ENCODE measurements at places on chromosomes 16 and 17. TPM values are rescaled to one million over a fixed set of nuclear protein-coding genes. Genes with fewer than 3 reads are reported as not detected.
A peak's percentile ranks its signal among the peaks of the same experiment; 100 is the strongest.

DNA sequence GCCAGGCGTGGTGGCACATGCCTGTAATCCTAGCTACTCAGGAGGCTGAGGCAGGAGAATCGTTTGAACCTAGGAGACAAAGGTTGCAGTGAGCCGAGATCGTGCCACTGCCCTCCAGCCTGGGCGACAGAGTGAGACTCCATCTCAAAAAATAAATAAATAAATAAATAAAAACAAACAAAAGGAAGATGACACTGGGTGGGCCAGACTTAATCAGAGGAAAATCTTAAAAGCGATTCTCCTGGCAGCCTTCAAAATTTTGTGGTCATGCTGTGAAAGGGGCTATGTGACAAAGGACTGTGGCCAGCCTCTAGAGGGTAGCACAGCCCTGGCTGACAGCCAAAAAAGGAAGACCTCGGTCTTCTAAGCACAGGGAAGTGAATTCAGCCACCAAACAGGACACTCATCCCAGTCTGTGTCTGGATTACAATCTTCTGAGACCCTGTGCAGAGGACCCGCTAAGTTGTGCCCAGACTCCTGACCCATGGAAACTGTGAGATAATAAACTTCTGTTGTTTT is 391.1 kb downstream of the CNTNAP4 start:
- no peak for DNase-seq

DNA sequence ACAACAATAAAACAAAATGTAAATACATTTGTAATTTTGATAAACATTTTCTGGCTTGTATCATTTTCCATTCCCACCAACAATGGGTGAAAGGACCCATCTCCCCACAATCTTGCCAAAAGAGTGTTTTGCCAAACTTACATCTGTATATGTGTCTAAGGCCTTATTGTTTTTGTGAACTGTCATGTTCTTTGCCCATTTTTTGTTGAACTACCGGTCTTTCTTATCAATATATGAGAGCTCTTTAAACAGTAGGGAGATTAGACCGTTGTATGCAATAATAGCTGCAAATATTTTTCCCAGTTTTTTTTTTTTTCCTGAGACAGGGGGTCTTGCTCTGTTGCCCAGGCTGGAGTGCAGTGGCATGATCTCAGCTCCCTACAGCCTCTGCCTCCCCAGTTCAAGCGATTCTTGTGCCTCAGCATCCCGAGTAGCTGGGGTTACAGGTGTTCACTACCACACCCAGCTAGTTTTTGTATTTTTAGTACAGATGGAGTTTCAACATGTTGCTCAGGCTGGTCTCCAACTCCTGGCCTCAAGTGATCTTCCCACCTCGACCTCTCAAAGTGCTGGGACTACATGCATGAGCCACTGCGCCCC is 9.6 kb upstream of the STX4 start:
- DNase-seq, result no peak

DNA sequence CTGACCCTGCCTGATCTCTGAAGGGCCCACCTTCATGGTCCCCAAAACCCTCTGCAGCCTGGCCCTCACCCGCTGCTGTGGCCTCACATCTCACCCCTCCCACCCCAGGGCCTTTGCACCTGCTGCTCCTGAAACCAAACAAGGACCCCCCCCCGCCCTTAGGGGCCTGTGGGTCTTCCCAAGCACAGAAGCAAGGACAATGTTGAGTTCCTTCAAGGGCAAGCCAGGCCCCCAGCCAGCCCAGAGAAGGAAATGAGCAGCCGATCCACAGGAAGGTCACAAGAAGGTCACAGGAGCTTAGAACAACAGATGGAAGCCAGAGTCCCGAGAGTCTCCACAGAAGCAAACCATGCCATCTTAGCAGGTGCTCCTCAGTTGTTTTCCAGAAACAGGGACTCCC is 493 bp upstream of the PDE6G start:
- DNase-seq, result no peak

DNA sequence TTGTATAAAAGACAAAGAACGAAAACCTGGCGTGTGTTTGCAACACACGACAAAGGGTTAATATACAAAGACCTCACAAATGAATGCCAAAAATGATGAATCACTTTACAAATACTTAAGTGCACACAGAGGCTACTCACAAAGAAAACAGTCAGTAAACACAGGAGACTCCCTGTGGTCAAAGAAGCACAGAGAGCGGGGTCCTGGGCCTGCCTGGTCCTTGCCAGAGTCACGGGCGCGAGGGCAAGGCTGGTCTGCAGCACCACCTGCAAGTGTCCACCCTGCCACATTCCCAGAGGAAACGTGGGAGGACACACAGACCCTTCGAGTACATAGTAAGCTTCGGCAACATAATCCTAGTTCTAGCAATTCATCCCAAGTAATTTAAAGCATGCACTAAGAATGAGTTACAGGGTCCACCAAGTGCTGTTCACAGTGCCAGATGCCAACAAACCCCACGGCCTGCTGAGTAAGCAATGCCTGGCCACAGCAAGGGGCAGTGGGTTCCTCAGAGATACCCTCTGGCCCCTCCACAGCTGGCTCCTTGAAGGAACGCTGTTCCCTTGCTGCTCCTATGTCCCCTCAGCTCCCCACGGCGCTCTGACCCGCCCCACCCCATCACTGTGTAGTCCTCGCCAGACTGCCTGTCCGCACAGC is 24.6 kb upstream of the FAAP100 start:
- DNase-seq, result no peak

DNA sequence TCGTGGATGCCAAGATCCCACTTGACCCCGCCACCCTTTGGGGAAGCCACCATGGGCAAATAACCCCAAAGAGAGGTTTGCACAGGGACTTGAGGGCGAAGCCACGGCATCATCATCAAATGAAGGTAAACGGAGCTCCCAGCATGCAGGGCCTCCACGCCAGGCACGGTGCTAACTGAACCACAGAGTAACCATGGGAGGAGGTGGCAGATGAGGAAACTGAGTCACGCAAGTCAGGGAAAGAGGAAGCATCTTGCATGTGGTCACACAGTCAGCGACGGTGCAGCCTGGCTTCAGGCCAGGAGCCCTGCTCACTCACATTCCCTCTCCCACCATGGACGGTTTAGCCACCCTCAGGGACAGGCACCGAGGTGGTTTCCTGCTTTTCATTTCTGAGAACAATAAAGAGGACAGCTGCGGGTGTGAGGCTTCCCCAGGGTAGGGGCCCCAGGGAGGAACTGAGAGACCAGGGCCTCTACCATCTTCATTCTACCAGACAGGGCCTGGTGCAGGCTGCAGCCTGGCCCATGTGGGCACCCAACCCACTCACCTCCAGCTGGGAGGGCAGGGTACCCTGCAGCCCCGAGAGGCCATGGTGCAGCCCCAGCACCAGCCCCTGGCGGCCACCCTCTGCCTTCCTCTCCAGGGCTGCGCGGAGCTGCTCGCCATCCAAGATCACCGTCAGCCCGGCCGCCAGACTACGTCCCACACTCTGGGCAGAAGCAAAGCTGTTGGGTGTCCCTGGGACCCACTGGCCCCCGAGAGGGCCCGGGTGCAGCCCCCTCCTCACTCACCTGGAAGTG is 78.3 kb downstream of the RMI2 start:
- no peak for DNase-seq

- no peak for DNase-seq
These were observed 11.3 kb upstream of the SLC39A11 start for GRCh38 chr17:73103641-73104335.

- no peak for DNase-seq
These were observed 119.5 kb upstream of the SHISA6 start for GRCh38 chr17:11121341-11121985.

DNA sequence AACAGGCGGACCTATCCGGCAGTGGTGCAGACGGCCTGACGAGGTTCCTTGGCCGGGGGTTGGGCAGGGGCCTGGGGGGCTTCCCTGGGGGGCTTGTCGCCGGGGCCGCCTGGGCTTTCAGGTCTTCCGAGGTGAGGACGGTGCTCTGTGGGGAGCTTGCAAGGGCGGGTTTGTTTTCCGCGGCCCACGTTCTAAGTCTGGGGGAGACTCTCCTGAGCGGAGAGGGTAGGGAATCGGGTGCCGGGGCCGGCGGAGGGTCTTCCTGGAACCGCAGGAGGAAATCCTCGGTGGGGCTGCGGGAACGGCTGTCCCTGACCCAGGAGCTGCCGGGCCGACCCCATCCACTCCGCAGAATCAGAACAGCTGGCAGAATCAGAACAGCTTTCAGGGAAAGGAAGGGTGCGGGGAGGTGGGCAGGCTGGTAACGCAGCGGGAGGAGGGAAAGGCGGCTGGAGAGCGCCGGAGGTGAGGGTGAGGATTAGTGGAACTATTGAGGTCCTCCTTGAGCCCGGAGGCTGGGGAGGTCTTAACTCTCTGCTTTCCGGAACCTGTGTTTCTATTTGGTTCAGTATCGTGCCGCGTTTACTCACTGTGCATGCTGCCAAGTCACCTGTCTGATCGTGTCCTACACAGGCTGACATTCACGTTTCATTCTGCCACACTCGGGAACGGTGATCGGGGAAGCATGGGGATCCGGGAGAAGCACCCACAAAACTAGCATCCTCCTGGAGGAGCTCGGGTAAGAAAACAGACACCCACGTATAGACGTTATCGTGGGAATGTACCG is 28.9 kb downstream of the CPSF4L start:
- peak; percentile 92 for DNase-seq

DNA sequence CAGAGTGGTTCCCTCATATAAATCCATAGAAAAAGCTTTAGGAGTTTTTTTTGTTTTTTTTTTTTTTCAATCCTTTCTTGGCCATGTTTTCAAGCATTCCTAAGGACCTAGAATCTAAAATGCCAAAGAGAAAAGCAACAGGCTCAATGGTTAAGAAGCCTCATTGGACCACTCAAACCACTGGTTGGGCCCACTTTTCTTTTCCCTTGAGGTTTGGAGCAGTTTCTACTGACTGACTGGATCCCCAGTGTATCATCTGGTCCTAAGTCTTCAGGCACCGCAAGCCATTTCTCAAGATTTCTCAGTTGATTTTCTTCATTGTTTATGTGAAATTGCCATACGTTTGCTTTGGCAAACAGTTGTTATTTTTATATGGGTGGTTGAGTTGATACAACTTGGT is 14.4 kb downstream of the METTL9 start:
- DNase-seq, result no peak

DNA sequence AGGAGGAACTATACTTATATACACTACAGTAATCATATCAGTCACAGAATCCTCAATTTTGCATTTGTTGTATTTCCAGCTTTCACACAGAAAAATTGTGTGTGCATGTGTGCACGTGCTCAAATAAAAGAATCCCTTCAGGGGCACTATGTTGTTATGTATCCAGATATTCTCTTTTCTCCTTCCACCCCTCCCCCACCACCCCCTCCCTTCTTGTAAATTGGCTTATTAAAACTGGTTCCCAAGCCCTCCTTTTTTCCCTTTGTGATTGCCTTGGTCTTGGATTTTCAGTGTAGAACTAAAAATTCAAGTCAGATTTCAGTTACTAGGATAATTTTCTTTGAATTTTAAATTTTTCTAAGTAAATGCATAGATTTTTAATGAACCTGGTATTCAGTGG is 86.3 kb downstream of the WNT3 start:
- DNase-seq, result no peak

Gene PYY
- not detected for total RNA-seq

Gene UTS2R
- 0.60 TPM for total RNA-seq

DNA sequence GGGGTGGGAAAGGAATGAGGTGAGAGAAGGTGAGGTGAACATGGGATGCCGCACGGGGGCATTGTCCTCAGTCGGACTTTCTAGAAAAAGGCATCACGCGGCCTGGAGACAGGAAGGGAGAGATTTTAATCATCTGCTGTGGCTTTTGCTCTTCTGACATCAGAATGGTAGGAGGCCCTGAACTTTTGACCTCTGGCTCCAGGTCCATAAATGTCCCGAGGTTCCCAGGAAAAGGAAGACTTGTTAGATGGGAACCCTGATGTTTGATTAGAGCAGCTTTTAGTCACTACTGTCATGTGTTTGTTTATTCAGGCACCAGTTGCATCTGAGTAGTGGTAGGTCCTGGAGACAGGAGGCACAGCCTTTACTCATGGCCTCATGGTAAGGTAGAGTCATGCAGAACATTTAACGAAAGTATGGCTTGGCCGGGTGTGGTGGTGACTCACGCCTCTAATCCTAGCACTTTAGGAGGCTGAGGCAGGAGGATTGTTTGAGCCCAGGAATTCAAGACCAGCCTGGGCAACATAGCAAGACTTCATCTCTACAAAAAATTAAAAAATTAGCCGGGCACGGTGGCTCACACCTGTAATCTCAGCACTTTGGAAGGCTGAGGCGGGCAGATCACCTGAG is 203.1 kb downstream of the MSI2 start:
- no peak for DNase-seq

- DNase-seq, result no peak
These were observed 1.6 kb downstream of the UBE2Z start for GRCh38 chr17:48909783-48910182.

DNA sequence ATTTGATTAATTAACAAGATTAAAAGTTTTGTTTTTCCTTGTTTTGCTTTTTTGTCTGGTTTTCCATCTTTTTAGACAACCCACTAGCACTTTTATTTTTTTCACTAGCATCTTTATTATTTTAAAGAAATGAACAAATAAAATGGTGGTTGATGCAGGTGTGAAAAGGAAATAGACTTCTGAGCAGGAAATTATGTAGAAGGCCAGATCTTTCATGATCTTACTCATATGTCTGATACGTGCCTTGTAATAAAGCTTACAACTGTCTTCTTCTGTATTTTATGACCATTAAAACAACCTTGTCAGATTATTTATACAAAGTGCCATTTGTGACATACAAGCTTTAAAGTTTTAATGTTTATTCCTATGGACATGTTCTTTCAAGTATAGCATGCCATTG is 6.3 kb downstream of the SLFN12L start:
- no peak for DNase-seq

- no peak for DNase-seq
These were observed 17.7 kb downstream of the NCBP3 start for GRCh38 chr17:3828151-3828851.

Gene C16orf78
- not detected for total RNA-seq

DNA sequence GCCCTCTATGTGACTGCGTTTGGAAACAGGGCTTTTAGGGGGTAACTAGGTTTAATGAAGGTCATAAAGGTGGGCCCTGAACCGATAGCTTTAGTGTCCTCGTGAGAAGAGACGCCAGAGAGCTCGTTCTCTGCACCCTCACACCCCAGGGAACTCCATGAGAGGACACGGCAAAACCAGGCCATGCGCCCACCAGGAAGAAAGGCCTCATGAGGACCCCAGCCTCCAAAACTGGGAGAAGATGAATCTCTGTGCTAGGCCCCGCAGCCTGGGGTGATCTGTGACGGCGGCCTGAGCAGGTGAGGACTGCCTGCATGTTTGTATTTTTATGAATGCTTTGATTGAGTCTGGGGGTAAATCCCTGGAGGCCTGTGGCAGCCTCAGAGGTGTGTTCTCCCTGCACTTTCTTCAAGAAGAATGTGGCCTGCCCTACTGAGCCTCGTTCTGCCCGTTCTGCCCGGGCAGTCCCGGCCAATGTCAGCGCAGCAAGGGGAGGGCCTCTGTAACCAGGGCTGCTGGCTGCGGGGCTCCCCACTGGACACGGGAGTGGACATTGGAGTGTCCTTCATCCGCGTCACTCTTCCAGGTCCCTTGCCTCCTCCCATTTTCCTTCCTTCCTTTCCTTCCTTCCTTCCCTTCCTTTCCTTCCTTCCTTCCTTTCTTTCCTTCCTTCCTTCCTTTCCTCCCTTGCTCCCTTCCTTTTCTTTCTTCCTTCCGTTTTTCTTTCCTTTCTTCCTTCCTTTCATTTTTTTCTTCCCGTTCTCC is 6.8 kb upstream of the RNF213 start:
- no peak for DNase-seq

Gene ACSM2A
- total RNA-seq, result not detected

Gene RPRML
- total RNA-seq, result not detected

Gene GPR139
- not detected for total RNA-seq

- DNase-seq, result no peak
These were observed 1.9 kb downstream of the NDUFAB1 start for GRCh38 chr16:23594186-23594585.

Gene KRT17
- not detected for total RNA-seq

All from spleen (tissue), 13 donors.